Sigmoid colon (tissue), 7 donors: ENCODE measurements at places on chromosomes 13 and 19.

DNA sequence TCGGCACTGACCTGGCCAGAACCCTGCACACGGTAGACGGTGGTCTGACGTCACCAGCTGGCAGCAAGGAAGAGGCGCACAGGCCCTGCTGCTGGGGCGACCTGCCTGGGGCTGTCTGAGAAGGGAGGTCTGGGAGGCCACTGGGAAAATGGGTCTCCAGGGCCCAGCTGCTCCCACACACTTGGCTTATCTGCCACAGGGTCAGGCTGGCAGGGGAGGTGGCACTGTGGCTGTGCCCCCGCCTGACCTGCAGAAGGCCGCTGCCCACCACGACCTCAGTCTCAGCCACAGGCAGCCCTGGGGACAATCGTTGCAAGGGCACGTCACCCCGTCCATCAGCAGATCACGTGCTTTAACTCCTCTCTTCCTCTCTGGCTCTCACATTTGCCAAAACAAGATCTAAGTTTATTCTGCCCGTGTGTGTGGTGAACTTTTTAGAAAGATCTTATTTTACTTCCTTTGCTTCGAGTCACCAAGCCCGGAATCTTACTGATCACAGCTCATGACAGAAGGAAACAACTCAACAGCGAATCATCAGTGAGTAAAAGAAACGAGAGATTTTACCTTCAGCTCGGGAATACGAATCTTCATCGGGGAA lies 45.2 kb upstream of the RANBP3 start:
- H3K36me3 ChIP-seq, result peaks cover 25% of the 10 kb centered on the region
- H3K27me3 ChIP-seq, result no peaks in the 10 kb centered on the region
- H3K27ac ChIP-seq, result no peak overlapping the region
- DNase-seq, result peak; percentile 61

DNA sequence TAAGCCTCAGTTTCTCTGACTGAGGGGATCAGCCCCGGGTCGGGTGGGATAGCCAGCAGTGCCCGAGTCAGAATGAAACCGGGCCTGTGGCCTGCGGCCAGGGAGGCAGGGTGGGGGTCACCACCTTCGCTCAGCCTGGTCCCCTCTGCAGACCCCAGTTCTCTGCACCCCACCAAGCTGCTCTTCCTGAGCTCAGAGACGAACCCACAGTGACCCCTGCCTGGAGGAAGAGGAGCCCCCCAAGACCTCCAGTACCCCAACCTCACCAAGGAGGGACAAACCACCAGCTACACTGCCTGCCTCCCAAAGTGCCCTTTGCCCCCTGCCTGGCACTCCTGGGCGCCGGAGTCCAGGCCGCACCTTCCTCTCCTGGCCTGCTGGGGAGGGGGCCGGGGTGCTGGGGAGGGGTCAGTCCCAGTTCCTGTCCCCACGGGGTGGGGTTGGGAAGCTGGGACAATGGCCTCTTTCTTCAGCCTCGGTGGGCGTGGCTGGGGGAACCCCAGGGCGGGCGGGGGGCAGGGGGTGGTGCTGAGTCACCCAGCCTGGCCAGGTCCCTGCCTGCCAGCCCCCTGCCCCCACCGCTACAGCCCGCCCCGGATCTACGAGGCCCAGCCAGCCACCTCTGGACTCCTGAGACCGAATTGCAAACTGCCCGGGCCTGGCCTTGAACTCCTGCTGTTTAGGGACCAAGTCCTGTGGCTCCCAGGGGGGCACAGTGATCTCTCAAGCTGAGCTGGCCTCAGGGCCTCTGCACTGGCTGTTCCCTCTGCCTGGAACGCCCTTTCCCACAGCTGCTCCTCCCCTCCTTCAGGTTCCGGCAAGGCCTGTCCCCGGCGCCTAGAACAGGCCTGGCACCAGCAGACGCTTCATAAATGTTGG lies 14.3 kb downstream of the ZBTB7A start:
- H3K27ac ChIP-seq, result peak overlapping the region; percentile 78
- DNase-seq, result peak; percentile 82
- H3K36me3 ChIP-seq, result peaks cover 66% of the 10 kb centered on the region
- peaks cover 44% of the 10 kb centered on the region for H3K4me1 ChIP-seq

- no peak overlapping the region for H3K4me3 ChIP-seq
- no peak overlapping the region for H3K27ac ChIP-seq
- peaks cover 4% of the 10 kb centered on the region for H3K4me1 ChIP-seq
- DNase-seq, result no peak
- no peaks in the 10 kb centered on the region for H3K36me3 ChIP-seq
Measured at GRCh38 chr13:40313269-40314200, 352.9 kb downstream of the FOXO1 start.

DNA sequence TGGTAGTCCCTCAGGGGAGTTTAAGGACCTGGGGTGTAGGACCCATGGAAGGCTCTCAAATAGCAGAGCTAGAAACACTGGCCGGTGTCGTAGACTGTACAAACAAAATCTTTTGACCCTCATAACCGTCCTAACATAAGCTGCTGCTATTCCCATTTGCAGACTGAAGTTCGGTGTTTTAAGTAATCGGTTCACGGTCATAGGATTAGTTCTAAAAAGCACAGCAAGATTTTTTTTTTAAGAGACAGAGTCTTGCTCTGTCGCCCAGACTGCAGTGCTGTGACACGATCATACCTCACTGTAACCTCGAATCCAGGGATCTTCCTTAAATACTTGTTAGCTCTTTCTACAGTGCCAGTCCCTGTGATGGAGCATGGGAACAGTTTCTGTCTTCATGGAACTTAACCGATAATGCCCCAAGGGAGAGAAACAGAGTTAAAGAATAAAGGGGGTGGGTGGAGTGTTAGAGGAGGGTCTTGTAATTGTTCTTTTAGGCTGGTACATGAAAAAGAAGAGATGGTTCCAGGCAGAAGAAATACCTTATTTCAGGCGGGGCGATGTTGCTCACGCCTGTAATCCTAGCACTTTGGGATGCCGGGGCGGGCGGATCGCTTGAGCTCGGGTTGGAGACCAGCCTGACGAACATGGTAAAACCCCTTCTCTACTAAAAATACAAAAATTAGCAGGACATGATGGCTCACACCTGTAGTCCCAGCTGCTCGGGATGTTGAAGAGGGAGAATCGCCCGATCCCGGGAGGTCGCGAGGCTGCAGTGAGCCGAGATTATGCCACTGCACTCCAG lies 475 bp upstream of the ZC3H4 start:
- H3K4me3 ChIP-seq, result peak overlapping the region; percentile 98
- peak overlapping the region; percentile 97 for H3K27ac ChIP-seq
- no peaks in the 10 kb centered on the region for H3K36me3 ChIP-seq
- no peak for DNase-seq
- H3K4me1 ChIP-seq, result peaks cover 20% of the 10 kb centered on the region

DNA sequence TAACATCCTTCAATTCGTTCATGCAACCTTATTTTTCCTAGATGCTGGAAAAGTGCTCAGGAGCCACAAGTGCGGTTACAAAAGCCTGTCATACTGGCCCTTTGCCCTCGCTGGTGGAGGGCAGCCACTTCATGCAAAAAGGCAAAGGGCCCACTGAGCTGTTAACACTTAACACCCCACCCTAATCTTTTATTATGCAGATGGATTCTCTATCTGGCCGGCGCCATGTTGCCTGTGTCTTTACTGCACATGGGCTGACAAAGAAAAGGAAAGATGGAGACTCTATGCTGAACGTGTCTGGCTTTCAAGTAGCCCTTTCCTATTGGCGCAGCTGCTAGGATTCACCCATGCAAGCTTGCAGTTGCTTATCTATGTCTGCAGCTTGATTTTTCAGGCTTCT lies 10.8 kb downstream of the OR7D2 start:
- no peaks in the 10 kb centered on the region for H3K36me3 ChIP-seq
- no peak overlapping the region for H3K4me3 ChIP-seq
- no peaks in the 10 kb centered on the region for H3K4me1 ChIP-seq
- no peak overlapping the region for H3K27ac ChIP-seq

- DNase-seq, result peak; percentile 36
- H3K4me3 ChIP-seq, result no peak overlapping the region
Measured at GRCh38 chr13:113565526-113566226, 18.9 kb upstream of the TFDP1 start.

DNA sequence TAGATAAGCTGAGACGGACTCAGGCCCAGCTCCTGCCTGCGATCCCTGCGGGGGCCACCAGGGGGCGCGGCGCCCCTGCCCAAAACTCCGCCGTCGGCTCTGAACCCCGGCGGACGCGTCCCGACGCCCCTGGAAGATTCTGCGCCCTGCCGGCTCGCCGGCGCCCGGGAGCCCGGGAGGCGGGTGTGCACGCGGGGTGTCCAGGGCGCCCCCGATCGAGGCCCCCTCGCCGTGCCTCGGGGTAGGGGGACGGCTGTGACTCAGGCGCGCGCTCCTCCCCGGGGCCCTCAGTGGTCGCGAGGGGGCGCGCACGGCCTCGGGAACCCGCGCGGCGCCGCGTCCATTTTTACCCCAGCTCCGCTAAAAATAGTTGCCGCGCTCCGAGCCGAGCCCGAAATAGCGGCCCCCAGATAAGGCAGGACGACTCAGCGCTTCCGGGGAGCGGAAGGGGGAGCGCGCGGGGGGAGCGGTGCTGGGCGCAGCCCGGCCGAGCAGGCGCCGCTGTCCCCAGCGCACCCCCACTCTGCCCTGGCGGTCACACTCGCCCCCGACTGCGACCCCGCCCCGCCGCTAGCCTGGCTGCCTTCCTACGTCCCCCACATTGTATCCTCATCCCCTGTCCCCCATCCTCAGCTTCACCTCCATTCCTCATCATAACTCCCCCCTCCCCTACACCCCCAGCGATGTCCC lies 16.0 kb upstream of the ERCC1 start:
- peak overlapping the region; percentile 66 for H3K4me3 ChIP-seq
- H3K36me3 ChIP-seq, result no peaks in the 10 kb centered on the region
- peak overlapping the region; percentile 94 for H3K27ac ChIP-seq
- peaks cover 31% of the 10 kb centered on the region for H3K4me1 ChIP-seq
- H3K27me3 ChIP-seq, result no peaks in the 10 kb centered on the region
- DNase-seq, result peak; percentile 95

DNA sequence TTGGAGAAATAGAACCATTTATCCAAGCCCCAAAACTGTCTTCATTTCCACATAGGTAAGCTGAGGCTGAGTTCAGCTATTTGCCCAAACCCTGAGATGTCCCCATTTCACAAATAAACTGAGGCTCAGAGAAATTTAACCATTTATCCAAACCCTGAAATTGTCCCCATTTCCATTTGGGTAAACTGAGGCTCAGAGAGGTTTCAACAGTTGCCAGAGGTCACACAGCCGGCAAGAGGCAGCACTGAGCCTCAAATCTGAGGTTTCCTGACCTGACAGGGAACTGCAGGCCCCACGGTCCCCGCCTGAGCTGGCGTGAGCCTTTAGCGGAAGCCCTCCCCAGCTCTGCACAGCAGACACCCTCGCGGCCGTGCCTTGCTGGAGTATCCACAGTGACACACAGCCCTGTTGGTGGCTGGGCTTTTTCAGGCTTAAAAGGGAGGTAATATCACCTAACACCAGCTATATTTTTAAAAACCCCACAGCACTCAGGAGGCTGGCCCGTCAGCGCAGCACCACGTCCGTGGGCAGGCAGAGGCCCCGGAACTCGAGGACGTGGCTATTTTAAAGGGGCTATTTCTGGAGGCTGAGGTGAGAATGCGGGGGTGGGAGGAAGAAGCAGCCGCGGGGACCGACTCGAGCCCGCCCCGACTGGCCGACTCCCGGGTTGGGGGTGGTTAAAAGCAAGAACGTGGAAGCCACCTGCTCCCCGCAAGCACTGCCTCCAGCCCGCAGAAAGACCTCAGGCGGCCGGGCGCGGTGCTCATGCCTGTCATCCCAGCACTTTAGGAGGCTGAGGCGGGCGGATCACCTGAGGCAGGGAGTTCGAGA lies 18.5 kb downstream of the PTPRS start:
- H3K36me3 ChIP-seq, result no peaks in the 10 kb centered on the region
- no peak overlapping the region for H3K4me3 ChIP-seq

GRCh38 chr13:27968316-27969081 lies 616 bp downstream of the CDX2 start:
- peaks cover 13% of the 10 kb centered on the region for H3K4me1 ChIP-seq
- DNase-seq, result no peak
- H3K4me3 ChIP-seq, result no peak overlapping the region
- H3K27me3 ChIP-seq, result peaks cover 100% of the 10 kb centered on the region

DNA sequence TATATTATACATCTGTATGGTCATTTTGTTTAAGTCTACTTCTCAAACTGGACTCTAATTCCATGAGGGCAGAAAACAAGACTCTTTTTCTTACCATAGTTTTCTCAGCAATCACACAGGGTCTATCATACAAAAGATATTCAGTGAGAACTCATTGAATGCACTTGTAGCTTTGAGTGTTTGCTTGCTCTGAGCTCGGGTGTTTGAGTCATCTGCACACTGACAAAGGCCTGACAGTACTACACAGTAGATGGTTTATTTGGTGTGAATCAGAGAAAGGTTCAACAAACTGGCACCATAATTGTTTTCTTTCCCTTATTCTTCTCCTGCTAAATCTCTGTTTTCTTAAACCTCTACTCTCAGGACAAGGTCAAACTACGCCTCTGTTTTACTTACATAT lies 586.4 kb downstream of the LMO7 start:
- no peaks in the 10 kb centered on the region for H3K4me1 ChIP-seq
- no peak overlapping the region for H3K27ac ChIP-seq
- H3K27me3 ChIP-seq, result no peaks in the 10 kb centered on the region
- no peak overlapping the region for H3K4me3 ChIP-seq

DNA sequence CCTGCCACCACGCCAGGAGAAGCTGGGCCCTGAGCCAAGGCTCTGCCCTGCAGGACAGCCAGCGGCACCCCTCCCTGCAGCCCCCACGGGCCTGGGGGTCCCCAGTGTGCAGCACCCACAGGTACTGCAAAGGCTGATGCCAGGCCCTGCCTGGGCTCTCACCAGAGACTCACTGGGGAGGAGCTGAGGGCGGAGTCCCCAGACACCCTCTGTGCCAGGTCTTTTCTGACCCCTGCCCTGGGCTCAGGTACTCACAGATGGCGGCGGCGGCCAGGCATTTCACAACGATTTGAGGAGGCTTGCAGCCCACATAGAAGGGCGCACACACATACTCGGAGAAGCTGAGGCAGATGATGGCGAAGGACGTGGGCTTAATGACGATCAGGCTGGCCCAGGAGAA lies 5.7 kb downstream of the SLC7A9 start:
- H3K4me1 ChIP-seq, result no peaks in the 10 kb centered on the region
- H3K27me3 ChIP-seq, result no peaks in the 10 kb centered on the region
- DNase-seq, result no peak
- no peaks in the 10 kb centered on the region for H3K36me3 ChIP-seq

GRCh38 chr19:45385392-45386221 lies 15.2 kb upstream of the ERCC2 start:
- no peak overlapping the region for H3K4me3 ChIP-seq
- H3K4me1 ChIP-seq, result peaks cover 11% of the 10 kb centered on the region
- peaks cover 14% of the 10 kb centered on the region for H3K27me3 ChIP-seq
- no peaks in the 10 kb centered on the region for H3K36me3 ChIP-seq

- H3K27ac ChIP-seq, result peak overlapping the region; percentile 98
- DNase-seq, result no peak
- H3K27me3 ChIP-seq, result no peaks in the 10 kb centered on the region
- no peaks in the 10 kb centered on the region for H3K36me3 ChIP-seq
Measured at GRCh38 chr19:53865523-53865917, 2.2 kb upstream of the MYADM start.

GRCh38 chr13:47148543-47148942 lies 251.7 kb upstream of the HTR2A start:
- H3K27me3 ChIP-seq, result no peaks in the 10 kb centered on the region
- H3K4me1 ChIP-seq, result no peaks in the 10 kb centered on the region
- no peak overlapping the region for H3K27ac ChIP-seq
- no peak for DNase-seq

GRCh38 chr19:8335343-8336071 lies 7.6 kb downstream of the KANK3 start:
- no peak overlapping the region for H3K27ac ChIP-seq
- peaks cover 58% of the 10 kb centered on the region for H3K27me3 ChIP-seq
- no peaks in the 10 kb centered on the region for H3K4me1 ChIP-seq
- H3K36me3 ChIP-seq, result no peaks in the 10 kb centered on the region
- DNase-seq, result no peak
